ENCODE measurements at places on chromosomes 12 and 14.
A peak's percentile ranks its signal among the peaks of the same experiment; 100 is the strongest.

GRCh38 chr14:100039903-100040302 lies 25.3 kb upstream of the EVL start:
- no peak for DNase-seq

DNA sequence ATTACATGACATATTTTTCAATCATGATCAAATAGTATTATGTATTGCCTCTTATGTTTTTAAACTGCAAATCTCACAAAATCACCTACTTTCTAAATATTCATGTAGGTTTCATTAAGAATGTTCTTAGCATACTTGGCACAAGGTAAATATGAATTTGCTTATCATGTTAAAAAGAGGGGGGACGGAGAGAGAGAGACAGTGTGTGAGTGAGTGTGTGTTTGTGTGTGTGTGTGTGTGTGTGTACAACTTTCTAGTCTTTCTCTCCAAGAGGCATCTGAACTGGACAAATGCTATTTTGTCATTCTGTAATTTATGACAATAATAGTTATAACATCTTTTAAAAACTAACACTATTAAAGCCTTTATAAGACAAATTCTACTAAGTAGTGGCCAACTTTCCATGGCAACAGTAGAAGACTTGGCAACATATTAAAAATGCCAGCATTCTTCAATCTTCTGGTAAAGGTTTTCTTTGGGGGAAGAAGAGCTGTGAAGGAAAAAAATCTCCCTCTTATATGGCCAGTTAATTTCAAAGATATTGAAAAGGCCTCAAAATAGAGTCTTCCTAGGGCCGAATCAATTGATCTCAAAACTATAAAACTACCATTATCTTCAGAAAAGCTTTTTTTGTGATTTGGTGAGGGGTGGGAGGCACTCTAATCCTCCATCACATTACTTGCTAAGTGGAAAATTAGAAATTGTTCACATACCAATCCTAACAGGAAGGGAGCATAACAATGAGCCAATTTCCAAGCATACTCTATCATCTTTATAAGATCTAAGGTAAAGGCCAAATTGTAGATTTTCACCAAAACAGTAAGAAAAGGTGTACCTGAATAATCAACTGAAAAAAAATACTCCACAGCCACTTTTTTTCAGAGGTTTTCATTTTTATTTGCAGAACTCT lies 28.2 kb downstream of the CDK17 start:
- DNase-seq, result no peak

DNA sequence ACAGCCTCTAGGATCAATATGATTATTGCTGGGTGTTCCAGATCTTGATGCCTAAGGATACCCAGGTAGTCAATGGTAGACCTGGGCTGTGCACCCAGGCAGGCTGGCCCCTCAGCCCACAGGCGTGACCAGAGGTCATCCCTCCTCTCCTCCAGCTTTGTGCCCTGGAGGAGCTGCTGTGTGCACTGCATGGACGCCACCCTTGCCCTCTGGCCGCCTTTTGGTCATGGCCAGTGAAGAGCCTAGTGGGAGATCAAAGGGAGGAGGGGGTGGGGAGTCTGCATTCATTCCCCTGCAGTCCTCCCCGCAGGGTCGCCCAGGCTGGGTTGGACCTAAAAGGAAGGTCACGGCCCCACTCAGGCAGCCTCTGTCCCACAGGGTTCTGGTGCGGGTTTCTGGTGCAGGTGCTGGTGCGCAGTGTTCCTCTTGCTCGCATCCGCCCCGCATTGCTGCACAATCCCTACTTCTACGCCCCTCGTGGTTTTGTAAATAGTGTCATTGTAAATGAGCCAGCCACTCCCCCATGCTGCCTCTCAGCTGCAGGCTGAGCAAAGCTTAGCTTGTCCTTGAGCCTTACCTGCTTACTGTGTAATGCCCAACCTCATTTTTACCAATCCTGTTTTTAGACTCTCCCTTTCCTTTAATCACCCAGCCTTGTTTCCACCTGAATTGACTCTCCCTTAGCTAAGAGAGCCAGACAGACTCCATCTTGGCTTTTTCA lies 55.3 kb downstream of the PSMA6 start:
- DNase-seq, result no peak

GRCh38 chr12:52171950-52172512 lies 19.8 kb downstream of the KRT80 start:
- DNase-seq, result peak; percentile 62

DNA sequence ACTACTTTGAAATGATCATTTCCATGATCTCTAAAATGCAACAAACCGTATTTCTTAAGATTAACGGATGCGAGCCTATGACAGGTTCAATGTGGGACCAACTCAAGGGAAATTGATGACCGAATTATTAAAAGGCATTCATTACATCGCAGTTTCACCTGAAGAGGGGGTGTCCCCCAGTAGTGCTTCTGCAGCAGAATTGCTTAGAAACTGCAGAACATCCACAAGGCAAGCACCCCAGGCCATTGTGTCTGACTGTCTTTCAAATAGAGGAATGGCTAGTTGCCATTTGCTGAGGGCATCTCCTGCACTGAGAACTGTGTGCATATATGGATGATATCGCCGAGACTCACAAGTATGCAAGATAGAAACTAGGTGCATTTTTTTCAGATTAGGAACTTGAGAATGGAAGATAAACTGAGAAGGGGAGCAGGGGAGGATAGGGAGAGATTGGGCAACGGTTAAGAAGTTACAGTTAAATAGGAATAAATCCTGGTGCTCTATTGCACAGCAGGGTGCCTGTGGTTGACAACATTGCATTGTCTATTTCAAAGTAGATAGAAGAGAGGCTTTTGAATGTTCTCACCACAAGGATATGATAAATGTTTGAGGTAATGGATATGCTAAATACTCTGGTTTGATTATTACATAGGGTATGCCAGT lies 234.3 kb upstream of the PLEKHG7 start:
- DNase-seq, result no peak

- no peak for DNase-seq
Measured at GRCh38 chr12:6850796-6851152, 312 bp downstream of the CDCA3 start.

DNA sequence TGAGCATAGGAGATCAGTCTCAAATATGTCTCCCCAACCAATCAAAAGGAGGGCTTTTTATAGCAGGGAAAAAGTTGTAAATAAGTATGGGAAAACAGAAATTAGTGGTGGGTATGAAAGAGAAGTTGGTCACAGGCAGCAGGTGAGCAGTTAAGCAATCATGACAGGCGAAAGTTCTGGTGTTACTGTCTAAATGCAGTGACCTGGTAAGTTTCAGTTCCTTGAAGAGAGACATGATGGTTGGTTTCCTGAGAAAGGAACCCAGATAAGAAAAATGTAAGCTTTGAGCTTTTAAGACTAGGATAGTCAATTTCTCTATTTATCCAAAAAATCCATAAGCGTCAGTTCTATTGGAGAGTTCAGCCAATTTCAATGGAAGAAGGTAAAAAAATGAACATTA lies 466.2 kb upstream of the FLRT2 start:
- DNase-seq, result no peak

- peak; percentile 94 for DNase-seq
Measured at GRCh38 chr12:53048033-53048779, 1.7 kb upstream of the TNS2 start.

GRCh38 chr14:77053046-77053841 lies 24.7 kb upstream of the IRF2BPL start:
- peak; percentile 54 for DNase-seq

- DNase-seq, result no peak
Measured at GRCh38 chr12:92657770-92658169, 45.0 kb upstream of the PLEKHG7 start.

DNA sequence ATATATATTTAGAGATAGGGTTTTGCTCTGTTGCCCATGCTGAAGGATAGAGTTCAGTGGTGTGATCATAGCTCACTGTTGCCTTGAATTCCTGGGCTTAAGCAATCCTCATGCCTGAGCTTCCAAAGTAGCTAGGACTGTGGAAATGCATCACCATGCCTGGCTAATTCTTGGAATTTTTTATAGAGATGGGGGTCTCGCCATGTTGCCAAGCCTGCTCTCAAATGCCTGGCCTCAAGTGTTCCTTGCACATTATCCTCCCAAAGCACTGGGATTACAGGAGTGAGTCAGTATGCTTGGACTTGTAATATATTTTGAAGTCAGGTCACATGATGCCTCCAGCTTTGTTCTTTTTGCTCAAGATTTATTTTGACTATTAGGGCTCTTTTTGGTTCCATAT lies 178.0 kb downstream of the RPAP3 start:
- DNase-seq, result no peak

DNA sequence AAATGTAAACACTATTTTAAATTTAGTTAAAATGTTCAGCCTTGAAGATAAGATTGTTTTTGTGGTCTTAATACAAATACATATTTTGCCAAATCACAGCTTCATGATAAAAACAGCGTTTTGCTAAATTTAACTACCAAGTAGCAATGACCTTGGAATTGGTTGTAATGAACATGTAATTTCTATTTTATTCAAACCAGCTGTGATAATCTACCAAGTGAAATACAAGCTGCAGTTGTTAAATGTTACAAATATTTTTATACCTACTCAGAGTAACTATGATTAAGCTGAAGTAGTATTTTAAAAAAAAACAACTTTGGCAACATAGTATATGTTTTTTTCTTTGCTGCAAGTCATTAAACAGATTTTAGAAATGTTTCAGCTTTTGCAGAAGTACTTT lies 96.2 kb downstream of the CPSF2 start:
- no peak for DNase-seq

- no peak for DNase-seq
Measured at GRCh38 chr12:52097045-52097666, 17.7 kb downstream of the SMIM41 start.

DNA sequence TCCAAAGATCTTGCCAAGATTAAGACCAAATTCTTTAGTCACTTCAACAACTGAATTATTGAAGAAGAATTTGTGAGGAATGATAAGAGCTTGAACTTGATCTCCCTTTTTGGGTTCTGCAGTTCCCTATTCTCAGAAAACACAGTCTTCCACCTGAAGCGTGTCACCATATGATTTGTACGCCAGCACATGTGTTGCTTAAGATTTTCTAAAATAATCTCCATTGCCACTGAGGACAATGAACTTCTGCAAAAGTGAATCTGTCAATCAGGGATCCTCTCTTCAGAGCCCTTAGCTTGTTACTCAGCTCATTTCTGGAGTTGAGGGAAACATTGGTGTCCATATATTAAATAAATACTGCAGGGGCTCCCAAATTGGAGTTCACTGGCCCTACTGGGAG lies 4.2 kb upstream of the SPIC start:
- DNase-seq, result no peak

- DNase-seq, result peak; percentile 31
Measured at GRCh38 chr12:9118158-9118557, 2.4 kb upstream of the A2M start.

- no peak for DNase-seq
Measured at GRCh38 chr12:835754-836518, 83.6 kb downstream of the WNK1 start.

DNA sequence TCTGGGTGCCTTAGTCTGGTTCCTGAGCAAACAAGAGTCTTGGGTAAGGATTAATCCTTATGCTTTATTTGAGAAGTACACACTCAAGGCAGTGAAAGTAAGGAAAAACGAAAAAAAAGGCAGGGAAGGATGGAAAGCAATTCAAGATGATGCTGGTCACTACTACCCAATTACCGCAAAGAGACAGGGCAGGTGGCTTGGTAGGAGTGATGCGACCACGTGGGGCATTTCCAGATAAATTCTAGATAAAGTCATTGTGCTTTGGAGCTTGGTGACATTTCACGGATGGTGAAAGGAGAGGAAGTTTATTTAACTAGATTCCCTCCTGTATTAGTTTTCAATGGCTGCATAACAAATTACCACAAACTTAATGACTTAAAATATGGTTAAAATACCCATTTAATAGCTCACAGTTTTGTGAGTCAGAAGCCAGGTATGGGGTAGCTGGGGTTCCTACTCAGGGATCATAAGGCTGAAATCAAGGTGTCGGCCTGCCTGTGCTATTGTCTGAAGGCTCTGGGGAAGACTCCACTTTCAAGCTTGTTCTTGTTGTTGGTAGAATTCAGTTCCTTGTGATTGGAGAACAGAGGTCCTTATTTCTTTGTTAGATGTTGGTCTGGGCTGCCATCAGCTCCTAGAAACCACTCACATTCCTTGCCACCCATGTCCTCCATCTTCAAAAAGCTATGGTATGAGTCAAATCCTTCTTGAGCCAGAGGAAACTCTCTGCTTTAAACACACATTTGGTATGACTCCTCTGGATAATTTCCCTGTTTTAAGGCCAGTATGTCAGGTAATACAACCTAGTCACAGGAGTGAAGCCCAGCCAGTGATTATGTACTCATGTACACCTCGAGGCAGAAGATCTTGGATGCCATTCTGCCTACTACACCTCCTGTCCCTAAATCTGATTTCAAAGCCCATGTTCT lies 5.6 kb upstream of the HMGA2 start:
- DNase-seq, result no peak

DNA sequence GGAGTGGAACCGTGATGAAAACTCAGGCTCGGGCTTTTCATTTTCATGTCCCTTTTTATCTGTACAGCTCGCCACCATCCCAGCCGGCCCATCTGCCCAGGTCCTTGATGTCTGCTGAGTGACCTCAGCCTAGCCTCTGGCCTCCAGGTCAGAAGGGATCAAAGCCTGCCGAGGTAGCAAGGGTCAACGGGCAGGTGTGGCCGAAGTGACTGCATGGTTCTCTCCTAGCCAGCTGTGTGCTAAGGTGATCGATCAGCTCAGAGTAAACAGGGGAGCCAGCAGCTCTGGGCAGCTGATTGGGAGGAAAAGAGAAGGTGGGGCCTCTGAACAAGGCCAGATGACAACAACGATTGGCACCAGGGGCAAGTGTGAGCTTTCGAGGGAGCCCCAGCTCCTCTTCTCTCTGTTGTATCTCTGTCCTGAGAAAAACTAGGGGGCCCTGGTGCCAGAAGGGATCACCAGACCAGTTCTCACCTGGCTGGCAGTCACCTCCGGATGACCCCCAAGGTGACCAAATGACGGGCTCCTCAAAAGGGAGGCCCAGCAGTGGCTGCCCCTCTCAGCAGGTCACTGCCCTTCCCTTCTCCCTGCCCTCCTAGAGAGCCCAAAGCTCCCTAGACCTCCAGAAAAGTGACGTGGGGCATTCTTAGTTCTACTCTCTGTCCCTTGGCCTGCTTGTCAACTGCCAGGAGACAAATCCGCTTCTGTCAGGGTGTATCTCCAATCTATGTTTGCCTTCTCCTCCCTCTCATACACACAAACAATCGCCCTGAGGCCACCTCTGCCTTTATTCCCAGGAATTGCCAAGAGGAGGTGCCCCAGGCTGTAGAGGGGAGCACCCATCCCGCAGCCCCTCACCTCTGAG lies 3.4 kb downstream of the SLC6A12 start:
- no peak for DNase-seq

DNA sequence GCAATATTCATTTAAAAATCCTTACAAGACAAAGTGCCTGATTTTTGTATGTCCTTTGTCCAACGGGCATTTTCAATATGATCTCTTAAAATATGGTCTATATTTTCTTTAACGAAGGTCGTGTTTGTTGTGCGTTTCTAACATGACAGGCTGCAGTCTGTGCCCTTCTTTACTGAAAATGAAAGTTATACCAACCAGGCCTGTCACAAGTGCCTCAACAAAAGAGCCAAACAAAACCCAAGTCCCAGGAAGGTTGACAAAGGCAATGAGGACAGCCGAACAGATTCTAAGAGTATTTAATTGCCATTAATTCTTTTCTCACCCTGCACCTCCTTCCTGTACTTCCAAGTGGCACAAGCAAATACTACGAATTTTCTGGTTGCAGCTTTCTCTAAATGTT lies 13.9 kb downstream of the PAX9 start:
- DNase-seq, result no peak

Measured in gastrocnemius medialis (tissue), 4 donors.